ENCODE measurements at places on chromosomes 3 and 15. TPM values are rescaled to one million over a fixed set of nuclear protein-coding genes. Genes with fewer than 3 reads are reported as not detected.

DNA sequence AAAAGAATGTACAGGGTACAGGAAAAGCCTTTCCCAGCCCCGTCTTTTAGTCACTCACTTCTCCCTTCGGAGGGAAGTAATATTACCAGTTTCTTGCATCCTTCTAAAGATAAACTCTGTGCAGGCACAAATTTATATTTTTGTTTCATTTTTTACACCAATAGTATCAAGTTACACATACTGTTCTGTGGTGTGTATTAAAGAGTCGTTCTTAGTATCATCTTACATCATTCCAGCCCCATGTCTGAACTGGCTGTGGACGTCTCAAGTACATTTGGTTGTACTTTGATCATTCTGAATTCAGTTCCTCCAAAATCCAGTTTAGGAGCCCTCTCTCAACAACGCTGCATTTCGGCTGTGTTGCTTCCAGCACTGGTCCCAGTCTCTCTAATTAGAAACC lies 68.7 kb downstream of the LMLN start:
- DNase-seq = no peak

- no peak for DNase-seq
These were observed 195.7 kb upstream of the SETMAR start for GRCh38 chr3:4107430-4107829.

PCNP gene
- 209 TPM for total RNA-seq

FSTL1 gene
- total RNA-seq = 0.39 TPM

SI gene
- total RNA-seq = not detected

CCR9 gene
- not detected for total RNA-seq

GRCh38 chr3:60523536-60523935 lies 727.7 kb downstream of the FHIT start:
- no peak for DNase-seq

DNA sequence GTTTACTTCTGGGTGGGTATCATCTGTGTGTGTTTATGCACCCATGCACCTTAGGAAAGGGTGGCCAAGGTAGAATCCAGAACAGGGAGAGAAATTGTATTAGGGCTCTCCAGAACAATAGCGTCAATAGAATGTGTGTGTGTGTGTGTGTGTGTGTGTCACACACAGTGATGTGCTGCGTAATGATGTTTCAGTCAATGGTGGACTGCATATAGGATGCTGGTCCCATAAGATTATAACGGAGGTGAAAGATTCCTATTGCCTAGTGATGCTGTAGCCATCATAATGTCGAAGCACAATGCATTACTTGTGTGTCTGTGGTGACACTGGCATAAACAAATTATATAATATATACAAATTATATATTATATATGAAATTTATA lies 69.3 kb upstream of the PRR23C start:
- DNase-seq = no peak

SEMA3F gene
- 0.54 TPM for total RNA-seq

DNA sequence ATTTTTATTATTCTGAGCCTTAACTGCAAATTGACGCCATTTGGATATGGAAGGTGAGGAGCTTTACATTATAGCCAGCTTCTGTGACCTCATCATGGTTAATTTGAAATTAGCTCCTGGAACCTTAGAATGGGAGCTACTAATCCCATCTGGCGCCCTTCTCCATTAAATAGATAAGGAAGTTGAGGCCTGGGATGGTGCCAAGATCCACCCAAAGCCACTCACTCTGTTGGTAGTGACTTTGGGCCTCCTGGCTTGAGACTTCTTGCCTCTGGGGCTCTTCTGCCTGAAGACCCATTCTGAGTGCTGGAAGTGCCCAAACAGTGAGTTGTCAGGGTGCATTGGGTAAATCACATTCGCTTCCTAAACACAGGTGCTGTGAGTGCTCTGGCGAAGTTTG lies 12.0 kb upstream of the HMCES start:
- DNase-seq = no peak

- peak; percentile 22 for DNase-seq
These were observed 331 bp downstream of the RNU6-1 start for GRCh38 chr15:67839499-67839928.

DNA sequence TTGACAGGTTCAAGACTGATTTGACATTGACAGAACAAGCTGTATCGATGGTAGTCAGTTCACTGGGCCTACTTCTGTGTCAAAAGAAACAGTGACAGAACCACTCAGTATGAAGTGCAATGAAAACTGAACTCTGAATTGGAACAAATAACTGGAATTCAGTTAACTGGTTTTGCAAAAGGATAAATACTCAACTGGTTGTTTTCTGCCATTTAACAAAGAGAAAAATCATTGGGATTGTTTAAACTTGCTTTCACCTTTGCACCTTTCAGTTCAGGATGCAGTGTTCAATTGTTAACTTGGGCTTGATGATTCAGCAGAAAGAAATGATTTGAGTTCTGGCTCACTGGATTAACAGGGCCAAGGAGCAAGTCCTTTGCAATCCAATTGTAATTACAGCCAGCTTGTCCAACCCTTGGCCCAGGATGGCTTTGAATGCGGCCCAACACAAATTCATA lies 4.9 kb downstream of the BTD start:
- DNase-seq = no peak

IFT57 gene
- total RNA-seq = 11.3 TPM

TMEM266 gene
- total RNA-seq = not detected
